ENCODE measurements at places on chromosomes 1 and 21.
A peak's percentile ranks its signal among the peaks of the same experiment; 100 is the strongest.

- no peak for DNase-seq
Measured at GRCh38 chr1:156523801-156524480, 23.4 kb upstream of the MEF2D start.

DNA sequence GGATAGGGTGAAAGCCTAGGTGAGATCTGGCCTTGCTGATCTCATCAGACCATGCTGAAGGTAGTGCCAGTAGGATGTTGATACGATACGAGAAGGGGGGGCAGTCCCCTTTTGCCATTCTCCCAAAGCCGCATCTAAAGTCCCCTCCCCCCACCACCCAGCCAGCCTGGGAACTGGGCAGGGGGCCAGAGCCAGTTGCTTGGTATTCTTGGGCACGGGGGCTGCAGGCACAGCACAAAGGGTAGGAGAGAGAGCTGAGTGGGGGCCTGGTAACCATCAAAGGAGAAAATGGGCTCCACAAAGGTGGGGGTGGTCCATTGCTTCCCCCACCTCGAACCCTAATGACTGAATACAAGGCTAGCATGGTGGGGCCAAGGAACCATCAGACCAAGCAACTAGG lies 5.4 kb downstream of the PEA15 start:
- DNase-seq, result no peak

- no peak for DNase-seq
Measured at GRCh38 chr21:21232320-21232719, 234.1 kb downstream of the NCAM2 start.

DNA sequence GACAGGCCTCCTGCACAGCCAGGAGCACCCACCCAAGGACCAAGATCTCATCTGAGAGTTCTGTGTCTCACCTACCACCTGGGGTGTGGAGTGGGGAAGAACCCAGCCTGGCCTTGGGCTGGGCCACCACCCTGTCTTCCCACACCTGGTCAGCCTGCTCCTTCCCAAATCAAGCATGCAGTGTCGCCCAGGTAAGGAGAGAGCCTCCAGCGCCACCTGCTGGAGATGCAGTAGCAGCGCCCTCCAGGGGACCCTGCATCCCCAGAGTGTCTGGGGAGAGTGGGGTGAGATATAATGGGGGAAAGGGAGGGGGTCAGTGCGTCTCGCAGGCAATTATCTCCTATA lies 32.3 kb downstream of the KIAA2013 start:
- DNase-seq, result peak; percentile 77

GRCh38 chr1:228338521-228339051 lies 68.0 kb downstream of the TRIM11 start:
- DNase-seq, result no peak

GRCh38 chr1:153921803-153922075 lies 1.0 kb downstream of the GATAD2B start:
- peak; percentile 21 for DNase-seq
